ENCODE measurements at places on chromosomes 1 and 21.

- no peak for DNase-seq
These were observed 22.4 kb upstream of the TTLL10 start for GRCh38 chr1:1151306-1151705.

GRCh38 chr1:183105449-183105848 lies 80.6 kb upstream of the LAMC2 start:
- no peak for DNase-seq

- DNase-seq, result no peak
These were observed 14.6 kb upstream of the CNTN2 start for GRCh38 chr1:205028390-205028789.

- no peak for DNase-seq
These were observed 217.6 kb upstream of the SAMSN1 start for GRCh38 chr21:14763695-14764064.

- no peak for DNase-seq
These were observed 105.6 kb downstream of the LEPR start for GRCh38 chr1:65526049-65526556.

Data from hematopoietic multipotent progenitor cell (in vitro differentiated cells).